Common myeloid progenitor, CD34-positive (primary cell): ENCODE measurements at places on chromosomes 3 and 15.
A peak's percentile ranks its signal among the peaks of the same experiment; 100 is the strongest.

DNA sequence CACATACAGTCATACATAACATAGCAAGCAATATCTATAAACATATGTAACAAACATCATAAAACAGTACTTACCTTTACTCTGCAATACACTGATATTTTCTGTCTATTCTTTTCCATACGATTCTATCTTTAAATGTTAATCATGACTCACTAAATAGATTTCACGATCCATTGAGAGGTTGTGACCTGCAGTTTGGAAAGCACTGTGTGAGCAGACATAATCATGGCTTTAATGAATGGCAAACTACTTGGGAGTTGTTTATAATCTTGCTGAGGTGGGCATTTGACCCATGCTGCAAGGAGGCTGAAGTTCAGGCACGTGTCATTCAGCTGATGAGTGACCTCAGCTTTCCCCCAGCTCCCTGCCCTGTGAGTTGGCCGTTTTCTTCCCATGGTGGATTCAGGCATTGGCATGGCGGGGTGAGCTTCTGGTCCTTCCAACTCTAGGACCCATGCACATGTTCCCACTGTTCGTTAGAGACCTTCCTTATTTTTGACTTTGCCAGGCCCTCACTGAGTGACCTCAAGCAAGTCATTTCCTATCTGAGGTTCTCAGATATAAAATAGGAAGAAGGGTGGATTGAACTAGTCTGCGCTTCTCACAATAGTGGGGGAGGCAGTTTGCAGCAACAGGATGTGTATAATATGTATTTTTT is 41.7 kb downstream of the PAQR5 start:
- DNase-seq, result peak; percentile 89

DNA sequence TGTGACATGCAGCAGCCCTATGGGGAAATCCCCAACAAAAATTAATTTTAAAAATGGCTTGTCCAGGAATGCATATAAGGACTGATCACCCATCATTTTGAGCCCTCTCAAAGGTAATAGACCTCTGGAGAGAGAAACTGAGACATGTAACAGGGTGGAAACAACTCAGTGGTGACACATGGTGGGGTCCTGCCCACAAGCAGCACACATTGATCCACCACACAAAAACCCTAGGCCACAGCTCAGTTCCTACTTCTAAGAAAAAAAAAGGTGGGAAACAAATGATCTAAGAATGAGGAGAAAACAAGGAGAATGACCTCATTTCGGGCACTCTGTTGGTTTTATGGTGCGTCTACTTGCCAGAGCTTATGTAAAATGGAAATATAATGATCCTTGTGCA is 1.9 kb upstream of the SLC41A3 start:
- no peak for DNase-seq

DNA sequence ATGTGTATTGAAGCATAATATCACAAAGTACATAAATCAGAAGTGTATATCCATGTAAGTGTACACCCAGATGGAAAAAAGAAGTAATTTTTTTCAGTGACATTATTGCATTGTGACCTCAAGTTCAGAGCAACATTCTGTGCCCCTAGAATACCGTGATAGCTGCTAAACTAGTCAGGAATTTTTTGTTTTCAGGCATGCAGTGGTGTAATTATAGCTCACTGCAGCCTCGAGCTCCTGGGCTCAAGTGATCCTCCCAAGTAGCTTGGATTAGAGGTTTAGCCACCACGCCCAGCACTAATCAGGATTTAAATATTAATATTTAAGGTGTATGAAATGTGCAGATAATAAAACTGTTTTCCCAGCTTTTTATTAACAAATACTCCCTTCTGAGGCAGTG is 25.5 kb downstream of the SEC62 start:
- DNase-seq, result no peak

DNA sequence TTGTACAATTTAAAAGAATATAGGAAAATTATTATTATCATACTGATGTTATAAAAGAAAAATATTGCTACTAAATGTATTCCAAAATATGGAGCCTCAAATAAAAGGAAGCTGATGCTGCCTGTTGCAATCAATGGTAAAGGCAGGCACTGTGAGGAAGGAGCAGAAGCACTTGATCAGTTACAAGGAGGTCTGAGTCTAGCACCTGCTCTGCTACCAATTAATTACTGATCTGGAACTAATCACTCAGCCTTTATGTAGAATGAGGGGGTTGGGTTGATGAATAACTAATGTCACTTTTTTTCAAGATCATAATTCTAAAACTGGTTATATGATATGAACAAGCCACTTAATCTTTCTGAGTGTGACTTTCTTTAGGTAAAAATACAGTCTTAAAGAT is 5.5 kb downstream of the ADGRG7 start:
- DNase-seq, result no peak
